ENCODE measurements at places on chromosomes 6 and 20.

GRCh38 chr6:35302604-35303241 lies 5.1 kb downstream of the DEF6 start:
- no peak for DNase-seq

DNA sequence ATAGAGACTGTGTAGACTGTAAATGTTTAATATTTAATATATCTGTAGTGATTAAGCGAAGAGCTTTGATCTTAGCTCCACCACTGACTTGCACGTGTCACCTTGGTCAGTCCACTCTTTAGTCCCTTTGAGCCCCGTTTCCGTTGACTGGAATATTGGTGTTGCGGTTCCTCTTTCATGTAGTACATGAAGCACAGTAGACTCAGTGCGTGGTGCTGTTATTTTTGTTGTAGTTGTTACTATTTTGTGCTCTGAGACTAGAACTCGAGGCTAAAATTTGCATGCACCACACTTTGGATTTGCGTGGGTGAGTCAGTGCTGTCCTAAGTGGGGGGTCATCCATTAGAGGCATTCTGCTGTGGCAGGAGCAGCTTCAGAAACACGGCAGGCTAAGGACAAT lies 291.4 kb downstream of the QKI start:
- DNase-seq, result no peak

GRCh38 chr6:149311293-149311692 lies 6.2 kb upstream of the TAB2 start:
- DNase-seq, result no peak

DNA sequence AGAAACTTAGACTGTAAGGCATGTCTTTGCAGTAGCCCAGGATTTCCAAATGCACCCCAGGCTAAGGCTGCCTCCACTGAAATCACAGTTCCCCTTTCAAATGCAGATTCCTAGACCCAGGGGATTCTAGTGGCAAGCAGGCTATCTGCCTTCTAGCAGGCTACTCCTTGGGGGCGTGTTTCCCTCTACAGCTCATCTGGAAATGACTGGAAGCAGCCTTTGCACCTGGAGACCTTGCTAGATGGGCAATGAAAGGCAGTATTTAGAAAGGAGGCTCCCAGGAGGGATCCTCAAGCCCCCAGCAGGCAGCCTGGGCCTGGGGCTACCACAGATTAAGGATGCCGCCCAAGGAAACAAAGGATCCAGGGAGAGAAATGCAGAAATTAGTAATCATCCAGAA lies 26.0 kb upstream of the SYNDIG1 start:
- DNase-seq, result no peak

DNA sequence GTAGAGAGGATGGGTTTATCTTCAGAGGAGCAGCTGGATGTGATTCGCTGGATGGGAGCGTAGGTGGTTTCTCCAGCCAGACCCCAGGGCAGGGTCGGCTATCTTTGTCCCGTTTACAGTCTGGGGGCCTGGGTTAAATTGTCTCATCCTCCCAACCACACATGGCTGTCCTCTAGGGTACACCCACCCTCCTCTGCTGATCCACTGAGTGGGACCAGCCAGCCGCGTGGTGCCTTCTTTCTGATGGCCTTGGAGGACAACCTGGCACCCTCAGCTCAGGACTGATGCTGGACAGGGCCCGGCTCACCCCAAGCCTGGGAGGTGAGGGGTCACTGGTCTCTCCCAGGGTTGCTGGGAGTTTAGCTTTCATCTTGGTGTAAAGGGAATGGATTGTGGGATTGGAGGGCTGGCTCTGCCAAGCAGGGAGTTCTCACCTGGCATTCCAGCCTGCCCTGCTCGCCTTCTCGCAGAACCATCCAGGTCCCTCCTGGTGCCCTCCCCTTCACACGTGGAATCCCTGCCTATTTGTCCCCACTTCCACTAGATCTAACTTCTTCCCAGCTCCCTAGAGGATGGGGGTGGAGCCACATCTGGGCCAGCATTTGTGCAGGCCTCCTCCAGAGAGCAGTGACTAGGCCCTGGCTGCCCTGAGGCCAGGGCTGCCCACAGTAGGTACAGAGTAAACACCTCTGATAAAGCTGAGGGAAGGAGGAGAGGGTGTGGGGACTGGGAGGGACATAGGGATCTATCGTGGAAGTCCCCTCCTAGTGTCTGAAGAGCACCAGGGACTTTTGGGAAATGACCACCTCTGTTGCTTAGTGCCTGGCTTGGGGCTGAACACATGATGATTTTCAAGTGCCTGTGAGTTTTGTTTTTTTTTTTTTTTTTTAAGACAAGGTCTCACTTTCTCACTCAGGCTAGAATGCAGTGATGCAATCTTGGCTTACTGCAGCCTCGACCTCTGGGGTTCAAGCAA lies 1.6 kb downstream of the ITPR3 start:
- no peak for DNase-seq

DNA sequence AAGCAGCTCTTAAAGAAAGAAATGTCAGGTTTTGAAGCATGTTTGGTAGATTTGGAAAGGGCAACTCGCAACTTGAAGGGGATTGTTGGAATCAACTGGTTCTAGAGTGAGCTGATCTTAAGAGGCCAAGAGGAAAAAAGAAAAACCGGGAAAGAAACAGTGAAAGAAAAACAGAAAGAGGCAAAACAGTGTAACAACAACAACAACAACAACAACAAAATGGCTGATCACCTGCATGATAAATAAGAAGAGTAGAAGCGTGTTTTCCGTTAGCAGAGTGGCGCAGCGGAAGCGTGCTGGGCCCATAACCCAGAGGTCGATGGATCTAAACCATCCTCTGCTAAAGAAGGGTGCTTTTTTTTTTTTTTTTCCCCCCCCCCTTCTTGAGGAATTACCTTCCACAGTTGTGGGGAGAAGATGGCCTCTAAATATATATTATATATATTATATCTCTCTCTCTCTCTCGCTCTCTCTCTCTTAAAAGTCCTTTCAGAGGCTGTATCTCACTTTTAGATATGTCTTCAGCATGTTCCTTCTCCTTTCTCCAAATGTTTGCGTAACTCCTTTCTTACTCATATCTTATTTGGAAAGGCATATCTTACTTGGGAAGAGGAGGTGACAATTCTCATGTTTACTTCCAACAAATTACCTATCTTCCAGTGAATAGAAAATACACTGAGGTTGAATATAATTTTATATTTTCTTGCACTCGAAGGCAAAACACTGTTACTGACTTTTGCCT lies 134.4 kb downstream of the OR2B2 start:
- DNase-seq, result no peak

- no peak for DNase-seq
These were observed 43.4 kb downstream of the TRAF3IP2 start for GRCh38 chr6:111562246-111562645.

- DNase-seq, result no peak
These were observed 800.7 kb downstream of the MAFB start for GRCh38 chr20:39888310-39888709.

DNA sequence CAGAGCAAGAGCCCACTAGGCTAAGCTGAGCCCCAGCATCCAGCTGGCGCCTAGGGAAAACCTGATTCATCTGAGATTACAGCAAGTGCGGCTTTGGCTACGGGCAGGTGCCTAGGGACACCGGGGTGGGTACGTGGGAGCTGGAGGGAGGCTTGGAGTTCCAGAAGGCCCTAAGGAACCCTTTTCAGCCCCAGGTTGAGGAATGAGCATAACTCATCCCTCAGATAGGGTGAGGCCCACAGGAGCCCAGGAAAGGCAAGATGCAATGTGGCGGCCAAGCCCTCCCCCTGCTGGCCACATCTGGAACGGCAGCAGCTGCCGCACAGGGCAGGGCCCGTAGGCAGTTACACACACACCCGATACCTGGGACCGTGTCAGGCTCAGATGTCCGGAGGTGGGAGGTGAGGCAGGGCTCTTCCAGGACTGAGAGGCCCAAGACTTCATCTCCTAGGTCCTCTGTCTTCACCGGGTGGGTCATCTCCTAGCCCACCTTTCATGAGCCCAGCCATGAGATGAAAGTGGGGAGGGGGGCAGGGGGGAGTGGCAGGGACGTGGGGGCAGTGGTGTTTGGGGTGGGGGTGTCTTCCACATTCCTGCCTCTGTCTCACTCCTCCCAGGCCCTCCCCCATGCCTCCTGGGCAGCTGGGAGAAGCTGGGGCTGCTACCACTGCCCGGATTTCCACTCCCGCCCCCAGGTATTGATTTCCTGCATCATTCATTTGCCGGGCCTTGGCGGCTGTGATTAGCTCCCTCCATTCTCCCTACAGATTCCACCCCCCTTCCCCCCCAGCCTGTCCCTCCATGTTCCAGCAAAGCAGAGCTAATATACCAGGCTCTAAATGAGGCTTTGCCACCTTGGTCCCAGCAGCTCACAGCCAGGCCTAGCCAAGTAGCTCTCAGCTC lies 5.5 kb downstream of the MDGA1 start:
- DNase-seq, result peak; percentile 85

- DNase-seq, result no peak
These were observed 22.2 kb downstream of the HLA-A start for GRCh38 chr6:29964518-29964886.

DNA sequence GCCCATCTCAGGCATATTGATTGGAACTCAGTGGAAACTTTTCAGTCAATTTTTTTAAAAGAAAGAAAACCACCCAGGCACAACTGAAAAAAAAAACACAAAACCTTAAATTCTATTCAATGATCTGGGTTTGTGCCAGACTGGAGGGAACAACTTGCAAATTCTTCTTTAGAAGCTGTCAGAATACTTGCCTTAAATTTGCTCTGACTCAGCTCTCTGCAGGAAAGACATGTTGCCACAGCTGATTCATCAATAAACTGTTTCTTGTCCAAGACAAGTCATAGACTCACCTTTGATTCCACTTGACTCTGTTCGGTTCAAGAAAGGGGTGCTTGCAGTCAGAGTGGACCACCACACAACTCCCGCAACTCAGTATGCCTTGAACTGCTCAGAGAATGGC lies 117.8 kb upstream of the F13A1 start:
- no peak for DNase-seq

- no peak for DNase-seq
These were observed 58.4 kb downstream of the SYTL3 start for GRCh38 chr6:158708239-158708638.

DNA sequence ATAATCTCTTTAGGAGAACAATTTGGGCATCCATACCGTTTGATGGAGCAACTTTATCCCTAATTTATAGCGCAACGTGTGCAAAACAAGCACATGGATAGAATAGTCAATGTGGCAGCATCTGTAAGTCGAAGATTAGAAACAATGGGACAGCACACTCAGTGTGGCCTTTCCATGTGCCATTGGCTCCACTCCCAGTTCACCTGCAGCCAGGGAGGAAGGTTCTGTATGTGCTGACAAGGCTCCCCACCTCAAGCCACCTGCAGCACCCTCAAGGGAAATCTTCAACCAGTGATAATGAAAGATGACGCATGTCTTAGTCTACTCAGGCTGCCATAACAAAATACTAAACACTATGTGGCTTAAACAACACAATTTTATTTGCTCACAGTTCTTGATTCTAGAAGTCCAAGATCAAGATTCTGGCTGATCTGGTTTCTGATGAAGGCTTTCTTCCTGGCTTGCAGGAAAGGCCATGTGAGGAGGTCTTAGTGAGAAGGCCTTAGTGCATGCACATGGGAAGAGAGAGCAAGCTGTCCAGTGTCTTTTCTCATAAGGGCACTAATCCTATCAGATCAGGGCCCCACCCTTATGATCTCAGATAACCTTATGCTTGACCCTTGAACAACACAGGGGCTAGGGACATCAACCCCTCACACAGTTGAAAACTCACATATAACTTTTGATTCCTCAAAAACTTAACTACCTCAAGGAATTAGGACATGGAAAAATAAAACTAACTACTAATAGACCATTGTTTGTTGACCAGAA lies 34.9 kb upstream of the SHLD1 start:
- DNase-seq, result no peak

GRCh38 chr6:164308339-164308738 lies 893.8 kb downstream of the QKI start:
- no peak for DNase-seq

DNA sequence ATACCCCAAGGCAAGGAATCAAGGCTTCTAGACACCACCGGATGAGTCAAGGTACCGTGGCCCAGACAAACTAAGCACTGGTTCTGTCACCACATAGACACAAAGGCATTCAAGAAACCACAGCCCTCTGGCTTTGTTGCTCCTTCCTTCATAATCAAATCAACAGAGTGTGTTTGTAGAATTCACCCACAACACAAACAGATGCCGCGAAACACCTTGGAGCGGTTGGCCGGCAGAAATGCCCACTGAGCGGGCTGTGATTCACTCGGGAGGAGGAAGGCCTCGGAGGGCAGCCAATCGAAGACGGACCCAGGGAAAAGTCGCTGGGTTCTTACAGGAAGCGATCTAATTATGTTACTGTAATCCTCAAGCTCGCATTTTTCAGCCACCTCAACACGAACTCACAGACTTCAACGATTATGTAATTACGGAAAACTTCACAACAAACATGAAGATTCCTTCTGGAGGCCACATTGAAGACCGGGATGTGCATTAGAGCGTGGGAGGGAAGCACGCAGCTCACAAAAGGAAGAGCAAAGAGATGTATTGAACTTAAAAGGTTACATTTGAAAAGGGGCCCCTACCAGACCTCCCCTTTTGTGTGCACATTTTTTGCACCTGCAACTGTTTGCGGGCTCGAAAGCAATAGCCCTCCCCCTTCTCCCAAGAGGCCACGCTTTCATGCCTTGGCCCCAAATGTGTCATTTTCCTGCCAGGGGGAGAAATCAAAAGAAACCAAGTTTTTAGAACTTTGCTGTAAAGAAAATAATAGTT lies 184.7 kb upstream of the PREP start:
- no peak for DNase-seq

DNA sequence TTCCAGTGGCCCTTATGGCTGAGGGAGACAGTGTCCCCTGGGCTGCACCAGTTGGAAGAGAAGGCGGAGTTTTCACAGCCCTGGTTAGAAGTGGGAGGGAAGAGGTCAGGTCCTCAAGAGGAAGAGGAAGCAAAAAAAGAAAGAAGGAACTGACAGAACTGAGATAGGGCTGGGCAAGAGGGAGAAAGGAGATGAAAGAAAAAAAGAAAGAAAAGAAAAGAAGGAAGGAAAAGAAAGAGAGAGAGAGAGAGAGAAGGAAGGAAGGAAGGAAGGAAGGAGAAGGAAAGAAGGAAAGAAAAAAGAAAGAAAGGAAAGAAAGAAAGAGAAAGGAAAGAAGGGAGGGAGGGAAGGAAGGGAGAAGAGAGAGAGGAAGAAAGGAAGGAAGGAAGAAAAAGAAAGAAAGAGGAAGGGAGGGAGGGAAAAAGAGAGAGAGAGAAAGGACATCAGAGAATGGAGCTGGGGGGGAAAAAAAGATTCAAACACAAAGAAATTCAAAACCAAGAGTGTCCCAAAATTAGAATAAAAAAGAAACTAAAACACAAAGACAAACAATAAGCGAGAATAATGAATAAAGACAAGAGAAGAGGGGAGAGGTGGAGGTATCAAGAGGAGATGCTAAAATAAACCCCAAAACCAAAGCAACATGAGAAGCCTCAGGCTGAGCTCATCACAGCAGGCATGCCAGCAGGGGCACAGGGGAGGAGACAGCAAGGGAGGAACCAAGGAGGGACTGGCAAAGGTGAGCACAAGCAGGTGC lies 5.3 kb upstream of the FUCA2 start:
- DNase-seq, result no peak

DNA sequence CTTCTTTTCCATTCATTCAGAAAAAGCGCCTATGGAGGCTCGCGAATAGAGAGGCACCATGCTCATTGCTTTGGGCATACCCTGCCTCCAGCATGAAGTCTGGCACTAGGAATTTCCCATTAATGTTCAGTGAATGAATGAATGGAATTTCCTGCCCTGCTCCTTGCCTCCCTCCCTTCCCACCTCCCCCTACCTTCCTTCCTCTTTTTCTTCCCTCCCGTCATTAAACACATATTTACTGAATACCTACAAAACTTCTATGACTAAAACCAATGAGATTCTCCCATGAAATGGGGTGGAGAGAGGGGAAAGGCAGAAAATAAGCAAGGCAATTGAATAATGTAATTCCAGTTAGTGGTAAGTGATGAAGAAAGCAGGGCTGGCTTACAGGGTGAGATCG lies 213.8 kb upstream of the AGPAT4 start:
- DNase-seq, result no peak

GRCh38 chr6:42200035-42200434 lies 5.3 kb upstream of the GUCA1B start:
- no peak for DNase-seq

Data from HEK293T (cell line).